Stimulated activated CD4-positive, alpha-beta T cell treated with anti-CD3 and anti-CD28 coated beads, Interleukin-1b, Interleukin-23, amount 100 ng/mL, for 1 hour (primary cell): ENCODE measurements at places on chromosomes 11 and 22.

DNA sequence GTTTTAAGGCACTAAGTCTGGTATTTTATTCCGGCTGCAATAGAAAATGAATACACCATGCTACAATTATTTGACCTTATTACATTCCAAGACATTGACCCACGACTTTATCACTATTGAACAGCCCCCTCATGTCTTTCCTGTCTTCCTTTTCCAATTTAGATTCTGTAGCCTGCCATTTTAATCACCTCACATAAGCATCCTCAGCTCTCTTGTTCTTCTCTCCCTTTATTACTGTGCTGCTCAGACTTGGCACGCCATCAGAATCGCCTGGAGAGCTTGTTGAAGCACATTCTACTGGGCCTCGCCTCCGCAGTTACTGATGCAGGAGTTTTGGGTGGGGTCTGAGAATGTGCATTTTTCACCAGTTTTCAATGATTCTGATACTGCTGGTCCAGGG lies 38.7 kb upstream of the SWAP70 start:
- DNase-seq: no peak

GRCh38 chr11:27385245-27385644 lies 22.2 kb upstream of the CCDC34 start:
- DNase-seq: no peak

GRCh38 chr11:12876988-12877387 lies 132.1 kb upstream of the RASSF10 start:
- DNase-seq: no peak

DNA sequence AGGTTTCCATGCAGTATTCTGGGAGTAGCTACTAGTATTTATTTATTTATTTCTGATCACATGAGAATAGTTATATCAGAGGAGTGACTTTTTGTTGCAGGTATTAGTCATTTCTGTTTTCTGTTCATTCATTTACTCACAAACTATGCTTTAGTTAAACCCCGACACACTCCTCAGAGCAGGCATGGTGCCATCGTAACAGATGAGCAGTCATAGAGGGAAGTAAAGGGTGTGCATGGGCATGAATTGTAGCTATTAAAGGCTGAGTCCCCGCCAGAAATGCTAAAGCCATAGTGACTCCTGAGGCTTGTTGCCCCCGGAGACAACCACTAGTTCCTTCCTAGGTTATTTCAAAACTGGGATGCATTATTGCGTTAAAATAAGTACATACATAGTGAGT lies 10.6 kb downstream of the JHY start:
- DNase-seq: no peak
